ENCODE measurements at places on chromosomes 7 and 10. TPM values are rescaled to one million over a fixed set of nuclear protein-coding genes. Genes with fewer than 3 reads are reported as not detected.

The CDC14C gene
- 0.08 TPM for polyA plus RNA-seq

The LEP gene
- not detected for polyA plus RNA-seq

The FAM221A gene
- 26.3 TPM for polyA plus RNA-seq

The TMEM236 gene
- 0.50 TPM for polyA plus RNA-seq

The PNLIPRP3 gene
- not detected for polyA plus RNA-seq

The NME8 gene
- polyA plus RNA-seq, result 0.20 TPM

The TBC1D12 gene
- polyA plus RNA-seq, result 21.0 TPM

The OLAH gene
- 0.81 TPM for polyA plus RNA-seq

The TDRD1 gene
- 0.07 TPM for polyA plus RNA-seq

The PRSS37 gene
- 1.0 TPM for polyA plus RNA-seq

The NDUFA5 gene
- polyA plus RNA-seq, result 283 TPM

The SYT15 gene
- 8.3 TPM for polyA plus RNA-seq

GRCh38 chr10:93762979-93763391 lies 5.2 kb downstream of the LGI1 start:
- no peak for DNase-seq

DNA sequence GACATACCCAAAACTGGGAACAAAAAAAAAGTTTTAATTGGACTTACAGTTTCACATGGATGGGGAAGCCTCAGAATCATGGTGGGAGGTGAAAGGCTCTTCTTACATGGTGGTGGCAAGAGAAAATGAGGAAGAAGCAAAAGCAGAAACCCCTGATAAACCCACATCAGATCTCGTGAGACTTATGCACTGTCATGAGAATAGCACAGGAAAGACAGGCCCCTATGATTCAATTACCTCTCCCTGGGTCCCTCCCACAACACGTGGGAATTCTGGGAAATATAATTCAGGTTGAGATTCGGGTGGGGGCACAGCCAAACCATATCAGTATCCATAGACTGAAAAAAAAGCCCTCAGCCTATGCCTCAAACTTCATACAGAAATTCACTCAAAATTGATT lies 647.2 kb downstream of the GRID1 start:
- no peak for DNase-seq

- no peak for DNase-seq
Measured at GRCh38 chr10:61628875-61629513, 33.7 kb upstream of the CABCOCO1 start.

DNA sequence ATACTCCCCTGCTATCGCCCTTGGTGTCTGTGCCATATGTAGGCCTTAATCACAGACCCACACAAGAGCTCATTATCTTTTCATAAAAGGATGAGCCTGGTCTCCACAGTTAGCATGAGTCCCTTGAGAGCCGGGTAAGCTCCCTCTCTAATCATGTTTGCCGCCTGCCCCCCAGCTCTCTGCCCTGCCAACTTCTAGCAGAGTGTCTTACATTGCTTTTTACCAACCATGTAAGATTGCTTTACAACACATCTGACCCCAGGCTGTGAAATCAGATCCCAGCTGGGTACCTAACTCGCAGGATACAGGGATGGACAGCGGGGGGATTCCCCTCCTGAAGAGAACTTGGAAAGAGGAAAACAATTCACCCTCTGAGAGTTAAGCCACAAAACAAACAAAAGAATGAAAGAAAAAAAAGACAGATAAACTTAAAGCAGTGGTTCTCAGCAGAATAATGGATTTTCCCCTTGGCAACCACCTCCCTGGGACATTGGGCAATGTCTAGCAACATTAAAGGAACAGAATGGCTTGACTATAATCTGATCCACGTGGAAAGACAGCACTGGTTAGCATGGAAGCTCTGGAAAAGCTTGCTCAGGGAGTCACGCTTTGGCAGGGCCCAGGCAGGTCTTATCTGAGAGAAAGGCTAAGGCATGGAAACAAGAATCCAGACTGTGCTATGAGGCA lies 39.4 kb upstream of the ATOH7 start:
- no peak for DNase-seq

DNA sequence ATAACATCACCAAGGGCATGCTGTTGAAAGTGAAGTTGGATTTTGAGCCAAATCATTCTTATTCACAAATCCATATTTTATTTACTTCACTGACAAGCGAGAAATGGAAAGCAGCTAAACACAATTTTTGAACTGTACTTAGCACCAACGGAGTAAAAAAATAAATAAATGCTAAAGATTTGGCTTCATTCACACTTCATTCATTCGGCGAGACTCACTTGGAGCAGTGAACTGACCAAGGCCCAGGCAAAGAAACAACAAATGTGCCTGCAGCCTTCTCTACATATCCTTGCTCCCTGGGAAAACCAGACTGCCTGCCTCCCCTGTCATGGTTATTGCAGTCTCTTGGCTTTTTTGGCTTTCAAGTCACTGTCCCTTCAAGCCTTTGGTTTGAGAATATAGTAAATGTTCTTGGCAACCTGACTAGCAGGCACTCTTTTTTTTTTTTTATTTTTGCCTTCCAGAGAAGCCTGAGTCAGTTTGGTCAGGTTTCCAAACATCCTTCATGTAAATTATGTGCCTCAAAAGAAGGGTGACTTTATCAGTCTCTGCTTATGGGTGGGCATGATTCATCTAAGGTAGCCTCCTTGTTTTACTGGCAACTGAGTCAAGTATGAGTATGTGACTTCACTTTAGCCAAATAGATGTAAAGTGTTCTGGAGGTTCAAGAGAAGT lies 177.6 kb upstream of the MEOX2 start:
- DNase-seq, result no peak

DNA sequence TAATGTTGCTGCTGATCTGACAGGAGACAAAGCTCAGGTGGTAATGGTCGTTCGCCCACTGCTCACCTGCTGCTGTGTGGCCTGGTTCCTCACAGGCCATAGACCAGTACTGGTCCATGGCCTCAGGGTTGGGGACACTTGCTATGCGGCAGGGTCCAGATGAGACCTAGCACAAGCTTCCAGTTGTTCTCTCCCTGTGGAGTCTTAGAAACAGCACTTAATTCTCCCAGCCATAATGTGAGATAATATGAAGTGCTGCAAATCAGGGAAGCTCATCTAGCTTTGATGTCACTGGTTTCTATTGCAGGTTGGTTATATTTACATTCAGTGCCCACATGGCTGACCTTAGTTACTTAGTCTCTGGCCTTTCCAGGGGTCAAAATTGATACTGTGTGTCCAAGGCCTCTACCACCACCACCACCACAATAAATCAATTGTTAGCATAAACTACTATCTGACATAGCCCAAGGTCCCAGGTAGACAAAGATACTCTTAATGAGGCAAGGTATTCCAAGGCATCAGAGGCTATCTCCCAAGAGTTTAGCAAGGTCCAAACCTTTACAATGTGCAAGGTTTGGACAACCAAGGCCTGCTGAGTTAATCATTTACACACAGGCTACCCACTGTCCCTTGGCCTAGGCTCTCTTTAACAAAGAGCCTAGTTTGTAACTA lies 11.0 kb downstream of the AGBL3 start:
- no peak for DNase-seq

- no peak for DNase-seq
Measured at GRCh38 chr7:103592844-103593243, 146.8 kb upstream of the SLC26A5 start.

DNA sequence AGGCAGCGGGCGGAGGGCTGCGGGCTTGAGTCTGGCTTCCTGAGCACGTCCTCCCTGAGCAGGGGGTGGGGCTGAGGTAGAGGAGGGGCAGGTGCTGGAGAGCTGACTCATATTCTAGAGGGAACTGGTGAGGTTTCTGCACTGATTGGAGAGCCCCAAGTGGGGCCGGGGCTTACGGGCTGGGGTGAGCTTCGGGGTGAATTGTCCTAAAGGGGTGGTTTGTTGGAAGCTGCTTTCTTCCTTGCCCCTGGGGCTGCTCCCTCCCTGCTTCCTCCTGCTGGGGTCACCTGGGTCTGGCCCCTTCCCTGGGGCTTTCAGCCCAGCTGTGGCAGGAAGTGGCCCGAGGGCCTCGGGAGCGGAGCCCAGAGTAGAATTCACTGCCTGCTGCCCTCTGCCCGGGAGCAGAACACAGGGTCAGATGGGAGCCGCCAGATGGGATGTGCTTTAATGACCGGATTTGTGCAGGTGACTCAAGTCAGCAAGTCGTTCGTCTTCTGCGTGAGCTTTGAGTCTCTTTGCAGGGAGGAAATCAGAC lies 48.6 kb downstream of the FAM20C start:
- DNase-seq, result no peak

DNA sequence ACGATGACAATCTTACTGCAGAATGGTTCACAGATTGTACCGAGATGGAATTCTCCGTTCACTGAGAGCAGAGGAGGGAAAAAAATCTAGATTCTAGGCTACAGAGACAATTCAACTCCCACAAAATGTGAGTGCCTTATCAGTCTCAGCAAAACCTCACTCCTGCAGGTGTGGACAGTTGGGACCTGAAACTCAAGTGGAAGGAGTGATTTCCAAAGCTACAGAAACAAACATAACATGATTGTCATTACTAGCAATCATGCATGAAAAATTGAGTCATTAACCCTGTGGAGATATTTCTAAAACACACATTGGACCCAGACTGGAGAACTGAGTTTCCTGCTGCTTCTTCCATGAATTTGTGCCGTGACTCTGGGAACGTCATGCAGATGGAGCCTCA lies 70.3 kb downstream of the CALML3 start:
- no peak for DNase-seq

DNA sequence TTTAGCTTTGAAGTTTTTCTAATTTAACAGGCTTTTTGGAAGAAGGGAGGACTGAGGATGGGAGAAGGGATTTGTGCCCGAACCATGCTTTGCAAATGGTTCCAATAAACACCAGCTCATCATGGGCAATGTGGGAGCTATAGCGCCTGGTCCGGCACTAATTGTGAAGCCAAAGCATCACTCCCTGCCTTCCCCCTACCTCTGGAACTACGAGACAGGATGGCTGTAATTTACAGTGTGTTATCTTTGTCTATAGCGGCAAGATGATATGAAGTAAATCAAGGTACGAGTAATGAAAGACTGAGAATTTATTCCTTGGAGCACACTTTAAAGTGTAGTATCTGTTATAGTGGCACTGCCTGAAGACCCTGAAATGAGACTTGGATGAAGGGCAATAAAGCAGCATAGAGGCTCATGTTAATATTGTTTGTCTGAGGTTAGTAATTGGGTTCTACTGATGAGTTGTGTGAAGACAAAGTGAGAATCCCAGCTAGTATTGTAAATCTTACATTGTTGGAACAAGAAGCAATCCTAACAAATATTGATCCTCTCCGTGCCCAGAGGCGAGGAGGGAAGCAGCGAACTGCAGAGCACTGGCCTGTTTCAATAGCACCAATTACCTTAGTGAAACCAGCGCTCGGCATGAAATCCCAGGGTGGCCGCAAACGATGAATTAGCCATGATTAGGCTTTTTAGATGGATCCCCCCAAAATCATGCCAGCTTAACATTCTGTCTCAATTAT lies 507.1 kb downstream of the LRMDA start:
- no peak for DNase-seq

- no peak for DNase-seq
Measured at GRCh38 chr7:47887016-47887640, 61.1 kb downstream of the PKD1L1 start.

GRCh38 chr10:104317269-104317710 lies 21.0 kb downstream of the ITPRIP start:
- no peak for DNase-seq

DNA sequence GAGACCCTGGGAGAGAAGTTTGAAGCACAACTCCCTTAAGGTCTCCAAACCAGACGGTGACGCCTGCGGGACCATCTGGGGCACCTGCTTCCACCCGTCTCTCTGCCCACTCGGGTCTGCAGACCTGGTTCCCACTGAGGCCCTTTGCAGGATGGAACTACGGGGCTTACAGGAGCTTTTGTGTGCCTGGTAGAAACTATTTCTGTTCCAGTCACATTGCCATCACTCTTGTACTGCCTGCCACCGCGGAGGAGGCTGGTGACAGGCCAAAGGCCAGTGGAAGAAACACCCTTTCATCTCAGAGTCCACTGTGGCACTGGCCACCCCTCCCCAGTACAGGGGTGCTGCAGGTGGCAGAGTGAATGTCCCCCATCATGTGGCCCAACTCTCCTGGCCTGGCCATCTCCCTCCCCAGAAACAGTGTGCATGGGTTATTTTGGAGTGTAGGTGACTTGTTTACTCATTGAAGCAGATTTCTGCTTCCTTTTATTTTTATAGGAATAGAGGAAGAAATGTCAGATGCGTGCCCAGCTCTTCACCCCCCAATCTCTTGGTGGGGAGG lies 10.8 kb downstream of the SERPINE1 start:
- DNase-seq, result no peak

GRCh38 chr7:5388273-5388901 lies 35.2 kb downstream of the TNRC18 start:
- DNase-seq, result no peak

DNA sequence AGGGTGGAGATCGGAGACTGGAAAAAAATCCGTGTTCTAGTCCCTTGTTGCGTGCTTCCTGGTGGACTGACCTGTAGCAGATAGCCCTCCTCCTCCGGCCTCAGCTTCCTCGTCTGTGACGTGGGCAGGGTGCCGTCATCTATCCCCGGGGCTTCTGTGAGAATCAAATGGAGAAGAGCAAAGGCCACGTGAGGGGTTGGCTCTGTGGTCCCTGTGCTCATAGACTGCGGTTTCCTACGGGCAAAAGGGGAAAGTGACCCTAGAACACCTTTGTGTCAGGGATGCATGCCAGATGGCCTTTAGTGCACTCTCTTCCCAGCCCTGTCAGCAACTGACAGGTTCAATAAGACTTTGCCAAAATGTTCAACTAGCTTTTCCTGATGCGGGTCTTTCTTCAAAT lies 33.7 kb downstream of the GRK5 start:
- DNase-seq, result no peak

DNA sequence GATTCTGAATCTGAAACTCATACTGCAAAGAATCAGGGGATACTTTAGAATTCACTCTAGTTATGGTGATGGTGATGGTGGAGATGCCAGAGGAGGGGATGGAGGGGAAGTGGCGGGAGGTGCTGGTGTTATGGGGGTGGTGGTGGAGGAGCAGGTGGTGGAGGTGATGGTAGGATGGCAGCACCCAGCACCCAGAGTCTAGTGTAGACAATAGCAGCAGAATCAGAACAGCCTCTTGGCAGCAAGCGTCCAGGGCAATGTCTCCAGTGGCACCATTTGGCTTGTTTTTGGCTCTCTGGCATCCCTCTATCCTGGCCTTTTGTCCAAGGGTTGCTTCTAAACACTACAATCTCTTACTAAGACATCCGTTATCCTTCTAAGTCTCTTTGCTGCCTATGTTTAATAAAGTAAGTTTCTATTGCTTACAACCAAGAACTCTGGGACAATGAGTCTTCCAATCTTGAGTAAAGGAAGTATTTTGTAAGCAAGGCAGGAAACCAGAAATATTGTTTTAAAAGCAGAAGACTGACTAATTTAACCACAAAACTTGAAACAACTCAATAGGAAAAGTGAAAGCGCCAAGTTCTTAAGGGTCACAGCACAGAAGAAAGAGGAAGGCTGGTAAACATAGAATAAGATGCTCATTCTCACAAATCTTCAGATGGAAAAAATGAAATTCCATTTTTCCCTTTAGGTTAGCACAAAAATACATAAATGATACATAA lies 42.4 kb upstream of the GDF10 start:
- no peak for DNase-seq

DNA sequence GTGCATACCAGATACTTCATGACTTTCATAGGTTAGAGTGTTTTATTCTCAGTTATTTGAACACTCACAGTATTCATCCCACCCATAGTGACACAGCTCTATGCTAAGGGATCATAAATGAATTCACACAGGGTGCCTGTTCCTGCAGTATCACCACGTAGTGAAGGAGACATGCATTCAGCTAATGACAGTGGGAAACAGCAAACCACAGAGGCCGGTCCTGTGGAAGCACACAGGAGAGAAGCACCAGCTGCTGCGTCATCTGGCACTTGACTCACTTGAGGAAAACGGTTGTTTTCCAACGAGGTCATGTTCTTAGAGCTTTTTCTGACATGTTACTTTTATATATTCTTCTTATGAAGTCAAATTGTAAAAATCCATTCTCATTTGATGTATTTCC lies 73.0 kb downstream of the UBE3C start:
- no peak for DNase-seq
